AG09309 (cell line): ENCODE measurements at places on chromosomes 2 and 18.

DNA sequence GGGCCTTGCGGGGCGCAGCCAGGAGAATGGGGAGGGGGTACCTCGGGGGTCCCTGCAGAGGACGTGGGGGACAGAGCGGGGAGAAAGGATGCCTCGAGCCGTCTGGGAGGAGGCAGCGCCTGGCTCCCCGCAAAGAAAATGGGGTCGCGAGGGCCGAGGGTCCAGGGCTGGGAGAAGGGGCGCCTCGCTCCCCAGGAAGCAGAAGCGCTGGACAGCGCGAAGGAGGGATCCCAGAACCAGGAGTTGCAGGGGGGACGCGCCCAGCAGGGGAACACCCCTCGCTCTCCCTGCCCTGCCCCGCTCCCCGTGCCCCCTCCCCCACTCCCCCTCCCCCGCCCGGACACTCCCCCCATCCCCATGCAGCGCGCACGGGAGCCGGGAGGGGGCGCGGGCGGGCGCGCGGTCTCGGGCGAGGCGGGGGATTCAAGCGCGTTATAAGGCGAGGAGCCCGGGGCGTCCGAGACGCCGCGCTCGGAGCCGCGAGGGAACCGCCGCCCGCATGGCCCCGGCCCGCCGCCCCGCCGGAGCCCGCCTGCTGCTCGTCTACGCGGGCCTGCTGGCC is at the start of gene ERFE:
Gene ERFE, plus strand, starts transcription at position 462 of the 562 bp plus-strand sequence. Its CDS starts 38 bp downstream, at position 500.
- DNase-seq, result no peak

GRCh38 chr18:1019191-1019590 is 114.5 kb downstream of the ADCYAP1 start:
- DNase-seq, result no peak

GRCh38 chr2:152541712-152542111 is 175.5 kb downstream of the PRPF40A start:
- no peak for DNase-seq

- no peak for DNase-seq
These were observed 14.6 kb upstream of the MCM6 start for GRCh38 chr2:135890835-135891234.

- no peak for DNase-seq
These were observed 88.8 kb downstream of the STK39 start for GRCh38 chr2:168158586-168158985.

DNA sequence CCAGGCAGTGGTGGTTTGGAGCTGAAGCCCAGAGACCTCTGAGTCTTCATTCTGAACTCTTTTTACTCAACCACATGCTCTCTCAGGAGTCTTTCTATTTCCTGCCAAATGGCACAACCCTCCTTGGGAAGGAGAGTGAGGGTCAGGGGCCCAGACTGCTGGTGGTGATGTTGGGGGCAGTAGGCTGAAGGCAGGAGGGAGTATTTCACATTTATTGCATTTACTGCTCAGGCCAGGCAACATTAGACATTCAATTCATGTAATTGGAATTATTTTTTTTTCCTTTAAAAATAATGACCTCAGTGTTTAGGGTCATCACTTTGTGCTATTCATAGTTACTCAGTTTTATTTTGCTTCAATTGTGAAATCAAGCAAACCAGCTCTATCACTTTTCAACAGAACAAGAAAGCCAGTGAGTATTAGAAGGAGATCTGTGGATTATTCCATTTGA is 311.3 kb upstream of the NT5C1B start:
- DNase-seq, result no peak

DNA sequence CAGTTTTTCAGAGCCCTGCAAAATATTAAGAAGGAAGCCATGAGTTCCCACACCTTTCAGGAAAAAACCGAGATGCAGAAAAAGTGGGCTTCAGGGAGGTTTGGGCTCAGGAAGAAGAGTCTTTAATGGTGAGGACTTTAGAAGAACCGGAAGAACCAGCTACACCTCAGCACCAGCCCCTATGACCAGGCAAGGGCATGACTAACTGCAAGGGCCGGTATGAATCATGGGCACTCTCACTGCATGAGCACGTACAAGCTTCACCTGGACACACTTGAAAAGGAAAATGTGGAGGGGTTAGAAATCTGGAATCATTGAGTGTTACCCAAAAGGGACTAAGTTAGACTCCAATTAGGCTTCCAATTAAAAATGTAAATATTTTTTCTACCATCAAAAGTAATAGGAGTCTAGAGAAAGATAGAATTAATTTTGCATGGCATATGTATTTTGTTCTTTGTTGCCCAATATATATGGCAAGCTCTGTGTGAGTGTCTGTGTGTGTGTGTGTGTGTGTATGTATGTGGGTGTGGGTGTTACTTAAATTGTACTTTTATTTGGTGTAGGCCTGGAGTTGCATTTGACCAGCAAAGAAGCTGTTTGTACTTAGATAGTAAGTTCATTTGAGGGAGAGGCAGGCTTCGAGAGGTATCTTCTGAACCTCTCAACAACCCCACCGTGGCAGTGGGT is 66.5 kb upstream of the THUMPD2 start:
- DNase-seq, result no peak

GRCh38 chr2:137525132-137525531 is 439.1 kb upstream of the HNMT start:
- no peak for DNase-seq

- no peak for DNase-seq
These were observed 16.2 kb upstream of the ZCCHC2 start for GRCh38 chr18:62506495-62507143.

- DNase-seq, result no peak
These were observed 68.9 kb upstream of the BOD1L2 start for GRCh38 chr18:57077786-57078552.

- DNase-seq, result no peak
These were observed 595.9 kb upstream of the LRRTM4 start for GRCh38 chr2:78118037-78118436.

DNA sequence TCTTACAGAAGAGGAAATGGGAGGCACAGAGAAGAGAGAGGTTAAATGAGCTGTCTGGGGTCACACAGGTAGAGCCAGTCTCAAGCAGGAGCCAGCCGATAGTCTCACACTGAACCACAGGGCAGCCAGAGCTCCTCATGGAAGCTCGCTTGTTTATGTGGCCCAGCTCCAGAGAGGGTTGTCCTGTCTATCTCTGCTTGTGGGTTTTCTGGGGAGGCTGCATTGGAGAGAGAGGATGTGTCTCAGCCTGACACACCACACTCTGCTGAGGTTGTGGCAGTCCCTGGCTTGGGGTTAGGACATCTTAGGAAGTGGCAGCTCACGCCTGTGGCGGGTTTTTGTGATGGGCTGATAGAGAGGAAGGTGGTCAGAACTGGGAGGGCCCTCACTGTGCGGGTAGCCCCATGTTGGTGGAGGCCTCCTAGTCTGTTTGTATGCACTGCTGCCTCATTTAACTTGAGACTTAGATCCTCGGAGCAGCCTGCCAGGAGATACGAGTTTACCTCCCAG is 52.3 kb downstream of the TCF7L1 start:
- DNase-seq, result no peak

- DNase-seq, result no peak
These were observed 312.8 kb upstream of the SALL3 start for GRCh38 chr18:78666666-78667335.

DNA sequence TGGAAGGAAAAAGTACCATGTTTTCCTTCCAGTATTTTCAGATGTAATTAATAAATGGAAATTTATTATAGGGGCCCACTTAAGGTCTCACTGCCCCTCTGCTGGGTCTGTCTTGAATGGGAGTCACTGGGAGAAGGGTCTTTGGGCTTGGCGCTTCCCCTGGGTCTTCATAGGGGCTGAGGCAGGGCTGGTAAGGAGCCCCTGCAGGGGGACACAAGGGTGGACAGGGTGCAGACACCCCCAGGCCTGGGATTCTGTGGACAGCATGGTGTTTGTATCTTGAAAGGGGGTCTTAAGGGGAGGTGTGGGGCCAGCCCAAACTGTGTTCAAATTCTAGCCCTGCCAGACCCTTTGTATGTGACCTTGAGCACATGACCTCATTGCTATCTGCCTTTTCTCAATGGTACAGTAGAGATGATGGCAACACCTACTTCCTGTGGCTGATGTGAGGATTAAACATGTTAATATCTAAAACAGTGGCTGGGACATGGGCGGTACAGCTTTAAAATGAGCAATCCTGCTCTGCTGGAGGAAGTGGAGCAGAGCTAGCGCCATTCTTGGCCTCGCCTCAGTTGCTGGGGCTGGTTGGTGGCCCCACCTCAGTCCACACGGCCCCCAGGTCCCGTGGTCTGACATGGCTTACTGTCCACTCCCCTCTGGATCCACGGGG is 71.6 kb downstream of the GNAL start:
- DNase-seq, result no peak

DNA sequence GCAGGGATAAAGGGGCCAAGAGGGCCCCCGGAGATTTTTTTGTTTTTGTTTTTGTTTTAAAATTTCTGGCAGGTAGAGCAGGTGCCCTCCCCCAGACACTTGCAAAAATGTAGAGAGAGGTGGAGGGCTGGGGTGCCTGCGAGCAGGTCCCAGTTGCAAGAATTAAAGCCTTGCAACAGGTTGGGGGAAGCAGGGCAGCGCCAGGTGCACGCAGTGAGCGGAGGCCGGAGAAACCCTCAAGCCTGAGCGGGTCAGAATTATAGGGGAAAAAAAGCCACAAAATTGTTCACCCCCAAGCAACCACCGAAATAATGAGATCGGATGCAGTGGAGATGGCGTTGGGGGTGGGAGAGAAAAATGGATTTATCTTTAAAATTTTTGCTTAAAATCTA is 527 bp downstream of the IGFBP5 start:
- DNase-seq, result no peak

- DNase-seq, result no peak
These were observed 18.6 kb upstream of the SKA1 start for GRCh38 chr18:50356036-50356945.

DNA sequence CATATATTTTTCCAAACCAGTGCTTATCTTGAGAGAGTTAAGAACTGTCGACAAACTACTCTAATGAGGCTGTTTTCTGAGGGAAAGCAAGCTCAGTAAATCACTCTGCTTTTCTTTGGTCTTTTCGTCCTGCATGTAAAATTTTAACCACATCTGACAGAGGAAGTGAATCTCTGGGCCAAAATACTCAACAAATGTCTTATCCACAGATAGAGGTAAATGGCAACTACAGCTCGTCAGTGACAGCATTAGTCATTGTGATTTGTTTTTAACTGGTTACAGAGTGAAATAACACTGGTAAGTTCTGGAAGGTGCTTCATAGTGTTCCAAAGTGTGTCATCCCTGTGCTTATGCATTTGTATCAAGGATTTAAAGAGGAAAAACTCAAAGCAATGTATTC is 82.6 kb upstream of the SLC8A1 start:
- DNase-seq, result no peak

- no peak for DNase-seq
These were observed 490.4 kb upstream of the FANCL start for GRCh38 chr2:58731488-58731869.

DNA sequence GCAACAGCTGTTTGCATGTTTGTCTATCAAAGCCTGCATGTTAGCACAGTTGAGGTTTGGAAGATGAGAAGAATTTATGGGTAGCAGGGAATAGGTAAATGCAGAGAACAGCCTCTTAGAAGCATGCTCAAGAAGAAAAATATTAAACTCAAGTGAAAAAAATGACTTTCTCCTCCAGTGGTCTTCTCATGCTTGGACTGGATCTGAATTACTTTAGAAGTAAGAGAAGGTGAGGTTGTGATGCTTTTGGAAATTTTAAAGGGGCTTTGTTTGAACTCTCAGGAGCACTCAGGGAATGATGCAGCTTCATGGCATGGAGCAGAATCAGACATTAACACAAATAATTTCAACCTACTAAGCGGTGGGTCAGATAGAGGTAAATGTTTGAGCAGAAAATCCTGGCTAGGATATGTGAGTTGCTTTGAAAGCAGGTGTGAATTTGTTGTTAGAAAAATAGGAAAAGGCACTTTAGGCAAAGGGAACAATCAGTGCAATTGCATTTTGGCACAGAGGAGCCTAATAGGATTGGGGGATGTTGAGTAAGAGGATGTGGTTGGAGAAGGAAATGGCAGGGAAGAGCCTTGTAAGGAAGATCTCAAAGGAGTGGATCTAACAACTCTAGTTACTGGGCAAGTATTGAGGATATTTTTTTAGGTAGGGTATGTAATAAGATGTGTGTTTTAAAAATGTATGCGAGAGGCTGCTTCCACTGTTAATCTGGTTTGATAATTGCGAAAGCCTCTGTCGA is 76.3 kb downstream of the DDX1 start:
- no peak for DNase-seq

DNA sequence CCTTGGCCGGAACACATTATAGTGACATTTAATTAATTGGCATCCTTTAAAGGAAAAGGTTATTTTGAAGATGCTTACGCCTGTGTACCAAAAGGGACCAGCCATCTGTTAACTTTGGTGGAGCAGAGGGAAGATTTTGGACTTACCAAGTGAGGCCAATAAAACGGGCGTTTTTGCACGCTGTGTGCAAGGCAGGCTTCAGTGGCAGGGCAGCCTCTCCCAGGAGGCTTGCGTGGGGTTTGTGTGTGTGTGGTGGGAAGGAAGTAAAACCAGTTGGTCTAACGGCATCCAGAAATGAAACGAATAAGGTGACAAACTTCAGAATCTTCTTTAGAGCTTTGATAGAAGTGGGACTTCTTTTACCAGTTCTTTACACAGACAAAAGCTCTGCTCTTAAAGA is 191.7 kb downstream of the PRKCE start:
- DNase-seq, result no peak
